Hematopoietic multipotent progenitor cell (in vitro differentiated cells): ENCODE measurements at places on chromosomes 1 and 21.

GRCh38 chr1:203354246-203354645 is 3.3 kb upstream of the FMOD start:
- DNase-seq, result no peak

GRCh38 chr1:12447307-12447706 is 170.7 kb downstream of the DHRS3 start:
- DNase-seq, result no peak

DNA sequence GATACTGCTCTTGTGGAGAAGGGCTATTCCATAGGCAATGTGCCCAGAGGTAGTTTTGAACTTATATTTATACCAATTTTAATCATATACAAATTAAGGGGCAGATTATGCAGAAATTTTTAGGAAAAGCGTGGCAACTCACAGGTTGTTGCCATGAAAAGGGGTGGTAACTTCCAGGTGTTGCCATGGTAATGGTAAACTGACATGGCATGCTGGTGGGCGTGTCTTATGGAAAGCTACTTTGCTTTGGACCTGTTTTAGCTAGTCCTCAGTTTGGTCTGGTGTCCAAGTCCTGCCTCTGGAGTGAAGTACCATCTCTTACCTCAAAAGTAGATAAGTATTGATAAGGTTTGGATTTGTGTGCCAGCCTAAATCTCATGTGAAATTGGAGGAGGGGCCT is 7.9 kb upstream of the IL23R start:
- no peak for DNase-seq

DNA sequence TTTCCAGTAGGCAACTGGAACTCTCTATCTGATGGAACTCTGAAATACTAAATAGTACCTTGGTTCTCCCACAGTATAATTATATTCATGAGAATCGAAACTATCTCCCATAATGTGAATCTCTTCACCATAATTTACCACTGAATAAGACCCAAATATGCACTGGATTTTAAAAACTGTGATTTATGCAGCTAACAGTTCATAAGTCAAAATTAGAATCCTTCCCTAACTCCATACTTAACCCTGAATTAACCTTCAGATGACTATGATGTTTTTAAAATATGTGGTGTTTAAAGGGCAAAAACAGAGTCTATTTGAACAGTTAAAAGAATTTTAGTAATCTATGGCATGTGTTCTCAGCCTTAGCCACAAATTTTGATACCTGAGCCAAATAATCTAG is 22.9 kb upstream of the SLC44A3 start:
- no peak for DNase-seq

GRCh38 chr1:170661646-170662411 is 2.1 kb upstream of the PRRX1 start:
- peak; percentile 29 for DNase-seq

DNA sequence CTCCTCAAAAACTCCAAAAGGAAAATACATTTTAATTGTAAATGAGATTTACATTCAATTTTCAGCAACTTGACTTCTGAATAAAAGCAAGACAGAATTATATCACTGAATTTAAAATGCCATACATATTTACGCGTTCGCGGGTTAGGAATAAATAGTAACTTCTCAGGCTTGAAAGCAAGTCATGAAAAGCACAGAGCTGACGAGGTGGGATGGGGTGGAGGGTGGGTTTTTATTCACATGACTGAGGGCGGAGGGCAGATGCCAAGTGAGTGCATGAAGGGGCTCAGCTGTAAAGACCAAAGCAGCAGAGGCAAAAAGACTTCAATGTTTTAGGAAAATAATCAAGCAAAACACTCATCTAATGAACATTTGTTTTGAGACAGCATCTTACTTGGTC is 5.7 kb downstream of the CEP104 start:
- DNase-seq, result no peak

- DNase-seq, result no peak
These were observed 68.2 kb downstream of the MAP10 start for GRCh38 chr1:232873412-232873811.

DNA sequence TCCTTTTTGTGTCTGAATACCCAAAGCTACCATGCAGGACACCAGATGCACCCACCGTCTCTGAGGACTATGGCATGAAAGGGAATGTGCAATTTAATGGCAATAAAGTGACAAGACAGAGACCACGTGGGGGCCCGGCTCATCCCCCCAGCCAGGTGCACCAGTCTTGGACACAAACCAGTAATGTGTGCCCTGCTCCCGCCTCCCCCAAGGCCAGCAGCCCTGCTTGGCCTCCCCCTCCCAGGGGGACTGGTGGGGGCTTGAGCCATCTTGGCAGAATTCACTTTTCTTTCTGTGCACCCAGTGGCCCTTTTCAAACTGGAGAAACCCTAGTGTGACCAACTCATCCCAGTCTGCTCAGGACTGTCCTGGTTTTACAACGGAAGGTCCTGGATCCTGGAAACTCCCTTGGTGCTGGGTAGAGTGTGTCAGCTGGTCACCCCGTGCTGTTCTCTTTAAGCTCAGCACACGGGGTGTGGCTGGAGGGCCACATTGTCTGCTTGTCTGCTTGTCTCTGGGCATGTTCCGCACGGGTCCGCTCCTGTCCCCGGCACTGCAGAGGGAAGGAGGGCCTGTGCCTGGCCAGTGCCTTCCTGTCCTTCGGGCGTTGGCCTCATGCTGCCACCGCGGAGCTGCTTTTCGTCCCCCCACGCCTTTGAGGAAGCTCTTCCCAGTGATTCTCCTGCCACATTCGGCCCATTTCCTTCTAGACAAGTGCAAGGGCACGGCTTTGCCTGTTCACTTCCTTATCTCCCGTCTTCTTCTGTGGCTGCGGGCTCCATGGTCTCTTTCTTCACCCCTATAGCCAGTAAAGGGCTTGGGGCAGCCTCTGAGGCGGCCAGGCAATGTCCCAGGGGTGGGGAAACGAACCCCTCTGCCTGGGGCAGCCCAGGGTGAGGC is 45.8 kb upstream of the TTC34 start:
- no peak for DNase-seq

DNA sequence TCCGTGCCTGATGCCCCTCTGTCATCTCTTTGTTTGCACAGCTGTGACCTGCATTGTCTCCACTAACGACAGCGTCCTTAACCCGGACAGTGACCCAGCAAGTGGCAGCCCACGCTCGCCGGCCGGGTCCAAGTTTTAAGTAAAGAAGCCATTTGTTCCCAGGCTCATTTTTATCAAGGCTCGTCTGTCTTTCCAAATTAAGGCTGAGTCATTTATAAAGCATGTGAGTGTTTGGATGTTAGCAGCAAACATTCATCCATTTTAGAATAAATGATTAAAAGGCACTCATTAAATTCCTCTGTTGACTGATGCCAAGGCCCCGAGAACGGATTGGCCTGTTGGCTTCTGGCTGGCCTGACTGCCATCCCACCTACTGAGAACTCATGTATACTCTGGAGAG is 514.5 kb downstream of the NPHP4 start:
- no peak for DNase-seq

DNA sequence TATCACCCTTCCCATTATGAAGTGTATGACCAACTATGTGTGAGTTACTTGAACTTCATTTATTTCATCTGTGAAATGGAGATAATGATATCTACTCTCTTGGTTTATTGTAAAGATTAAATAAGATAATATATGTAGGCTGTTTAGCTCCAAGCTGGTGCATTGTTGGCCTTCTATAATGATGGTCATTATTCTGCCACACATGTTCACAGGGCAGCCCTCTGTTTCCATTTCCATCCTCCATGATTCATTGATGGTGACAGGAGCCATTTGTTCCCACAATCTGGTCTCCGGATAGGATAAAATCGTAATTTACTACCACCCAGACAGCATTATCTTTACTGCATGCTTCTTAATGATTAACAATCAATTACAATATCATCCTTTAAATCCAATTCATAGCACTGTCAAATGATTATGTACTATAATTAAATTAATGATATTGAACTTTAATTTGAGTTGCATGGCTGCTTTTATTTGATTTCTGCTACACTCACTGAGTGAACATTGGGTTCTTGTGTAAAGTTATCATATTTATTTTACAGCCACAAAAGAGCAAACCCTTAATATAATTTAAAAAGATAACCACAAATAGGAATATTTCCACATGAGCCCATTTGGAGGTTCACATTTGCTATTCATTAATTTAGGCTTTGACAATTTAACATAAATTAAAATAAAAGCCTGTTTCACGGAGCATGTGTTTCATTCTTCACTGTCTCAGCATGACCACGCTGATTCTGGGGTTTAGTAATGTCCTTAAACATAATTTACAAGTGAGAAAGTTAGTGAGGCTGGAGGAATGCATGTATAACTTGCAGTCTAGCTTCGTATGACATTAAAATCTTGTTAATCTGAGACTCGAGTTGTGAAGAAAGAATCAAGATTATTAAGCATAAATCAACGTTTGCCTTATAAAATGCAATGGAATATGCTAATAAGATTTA is 596.4 kb upstream of the ZRANB2 start:
- no peak for DNase-seq

DNA sequence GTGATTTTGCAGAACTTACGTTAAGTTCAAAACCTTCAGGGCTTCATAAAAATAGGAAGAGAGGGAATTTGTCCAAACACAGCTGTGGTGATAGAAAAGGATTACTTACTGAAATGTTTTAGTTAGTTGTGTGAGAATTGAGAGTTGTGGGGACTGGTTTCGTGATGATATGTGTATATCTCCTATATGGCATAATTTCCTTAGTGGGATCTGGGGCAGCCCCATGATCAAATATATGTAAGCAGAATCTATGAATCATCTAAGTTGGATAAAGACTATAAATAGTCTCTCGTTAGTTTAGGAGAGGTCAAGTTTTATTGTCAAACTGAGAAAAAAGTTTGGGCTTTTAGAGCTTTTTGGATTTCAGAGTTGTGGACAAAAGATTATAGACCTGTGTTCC is 14.9 kb downstream of the MTR start:
- DNase-seq, result no peak

DNA sequence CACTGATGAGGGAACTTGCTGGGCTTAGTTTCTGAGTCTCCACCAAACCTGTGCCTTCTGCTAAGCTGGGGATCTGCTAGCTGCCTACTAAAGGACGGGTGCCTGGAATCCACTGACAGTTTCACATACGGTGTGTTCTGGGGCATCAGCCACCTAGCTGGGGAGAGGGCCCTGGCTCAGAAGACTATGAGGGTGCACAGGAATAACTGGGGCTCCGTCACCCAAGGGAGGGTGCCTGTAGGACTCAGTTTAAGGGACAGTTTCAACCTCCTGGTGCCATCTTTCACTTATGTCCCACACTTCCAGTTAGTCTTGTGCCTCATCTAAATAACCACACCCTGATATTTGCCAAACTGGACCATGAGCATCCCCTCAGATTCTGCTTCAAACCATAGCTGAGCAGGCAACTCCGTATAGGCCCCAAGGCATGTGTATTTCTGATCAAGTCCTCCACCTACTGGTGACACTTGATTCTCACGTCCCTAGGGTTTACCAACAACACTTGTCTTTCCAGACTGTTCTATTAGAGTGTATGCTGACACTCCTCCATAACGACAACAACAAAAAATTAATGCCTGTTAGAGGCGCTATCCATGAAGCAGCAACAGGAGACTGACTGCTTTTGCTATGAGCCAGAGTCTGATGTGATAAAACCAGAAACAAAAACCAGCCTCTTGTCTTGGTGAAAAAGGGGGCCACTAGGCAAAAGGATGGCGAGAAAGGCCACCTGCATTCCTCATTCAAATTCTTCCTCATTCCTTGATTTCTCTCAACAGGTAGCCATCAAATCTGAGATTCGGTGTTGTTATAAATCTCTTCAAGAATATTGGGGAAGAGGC is 55.0 kb upstream of the PAXBP1 start:
- peak; percentile 79 for DNase-seq

- DNase-seq, result no peak
These were observed 11.5 kb downstream of the RORC start for GRCh38 chr1:151819976-151820623.

DNA sequence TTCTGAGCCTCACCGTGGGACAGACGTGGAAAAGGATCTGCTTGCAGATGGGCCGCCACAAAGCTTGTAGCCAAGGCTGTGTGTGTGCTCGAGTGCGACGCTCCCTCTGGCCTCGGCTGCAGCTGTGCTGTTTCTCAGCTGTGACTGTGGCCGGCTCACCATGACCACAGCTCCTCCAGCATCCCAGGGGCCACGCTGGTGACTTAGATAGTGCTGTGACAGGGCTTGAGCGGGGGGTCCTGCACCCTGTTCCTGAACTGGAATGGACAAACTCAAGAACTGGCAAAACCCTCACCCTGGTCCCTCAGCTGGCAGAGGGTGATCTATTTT is 17.4 kb upstream of the ACTRT2 start:
- DNase-seq, result no peak

GRCh38 chr1:207282496-207283380 is 38.7 kb upstream of the CD55 start:
- DNase-seq, result no peak

GRCh38 chr1:158286487-158286886 is 3.2 kb upstream of the CD1C start:
- no peak for DNase-seq

DNA sequence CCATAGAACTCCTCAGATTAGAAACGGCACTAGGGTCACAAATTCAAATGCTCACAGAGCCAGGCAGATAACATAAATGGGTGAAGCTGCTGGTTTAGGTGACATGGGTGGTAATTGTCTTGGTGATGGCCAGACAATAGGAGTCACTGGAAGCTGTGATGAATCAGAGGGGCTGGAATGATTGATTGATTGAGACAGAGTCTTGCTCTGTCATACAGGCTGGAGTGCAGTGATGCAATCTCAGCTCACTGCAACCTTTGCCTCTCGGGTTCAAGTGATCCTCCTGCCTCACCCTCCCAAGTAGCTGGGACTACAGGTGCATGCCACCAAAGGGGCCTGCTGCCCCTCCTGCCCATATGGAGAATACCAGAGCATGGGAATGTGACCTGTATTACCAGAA is 63.0 kb downstream of the HIVEP3 start:
- no peak for DNase-seq

- no peak for DNase-seq
These were observed 2.1 kb upstream of the TP53BP2 start for GRCh38 chr1:223847781-223848345.

DNA sequence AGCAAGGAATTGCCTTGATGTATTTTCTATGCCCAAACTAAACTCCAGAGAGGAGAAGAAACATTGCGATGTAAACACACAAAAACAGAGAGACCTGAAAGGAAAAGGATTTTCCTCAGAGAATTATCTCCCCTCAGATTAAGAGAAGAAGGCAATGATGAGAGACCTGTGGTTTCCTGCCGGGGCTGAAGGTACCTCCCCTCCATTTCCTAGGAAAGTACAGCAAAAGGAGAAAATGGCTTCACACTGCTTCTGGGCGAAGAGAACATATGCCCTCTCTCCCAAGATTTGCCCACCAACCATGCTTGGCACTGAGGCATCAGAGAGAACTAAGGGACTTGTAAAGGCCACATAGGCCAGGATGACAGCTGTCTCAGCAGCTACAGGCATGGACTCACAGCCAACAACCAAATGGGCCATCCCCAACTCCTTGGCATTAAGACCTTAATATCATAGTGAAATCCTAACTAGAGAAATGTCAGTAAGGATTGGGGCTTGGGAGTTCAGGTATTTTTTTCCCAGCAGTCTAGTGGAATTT is 523.0 kb downstream of the PTPRC start:
- DNase-seq, result no peak

GRCh38 chr1:184241446-184241845 is 145.4 kb upstream of the C1orf21 start:
- no peak for DNase-seq

GRCh38 chr1:91537281-91537986 is 36.8 kb downstream of the CDC7 start:
- no peak for DNase-seq
